Stimulated activated CD8-positive, alpha-beta memory T cell treated with anti-CD3 and anti-CD28 coated beads, Interleukin-4, amount 100 ng/mL, for 1 hour (primary cell): ENCODE measurements at places on chromosomes 5 and 9.

DNA sequence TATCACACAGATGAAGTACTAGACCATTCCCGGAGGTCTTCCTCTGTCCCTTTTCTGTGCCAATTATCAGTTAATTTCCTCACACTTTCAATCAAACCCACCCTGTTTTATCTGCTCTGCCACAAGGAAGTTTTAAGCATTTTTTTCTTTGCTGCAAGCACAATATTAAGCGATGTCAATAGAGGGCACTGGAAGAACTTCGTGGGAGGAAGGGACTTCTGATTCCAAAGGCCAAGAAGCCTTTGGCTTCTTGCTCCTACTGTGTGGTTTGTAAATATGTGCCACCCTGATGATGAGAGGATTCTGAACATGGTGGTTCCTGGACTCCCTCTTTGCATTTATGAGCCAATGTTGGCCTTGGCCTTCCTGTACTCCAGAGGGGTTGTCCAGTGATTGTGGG, 1712.5 kb upstream of the C9orf72 start:
- DNase-seq, result no peak

- no peak for DNase-seq
Measured at GRCh38 chr5:6216471-6217075, 161.8 kb downstream of the MED10 start.

DNA sequence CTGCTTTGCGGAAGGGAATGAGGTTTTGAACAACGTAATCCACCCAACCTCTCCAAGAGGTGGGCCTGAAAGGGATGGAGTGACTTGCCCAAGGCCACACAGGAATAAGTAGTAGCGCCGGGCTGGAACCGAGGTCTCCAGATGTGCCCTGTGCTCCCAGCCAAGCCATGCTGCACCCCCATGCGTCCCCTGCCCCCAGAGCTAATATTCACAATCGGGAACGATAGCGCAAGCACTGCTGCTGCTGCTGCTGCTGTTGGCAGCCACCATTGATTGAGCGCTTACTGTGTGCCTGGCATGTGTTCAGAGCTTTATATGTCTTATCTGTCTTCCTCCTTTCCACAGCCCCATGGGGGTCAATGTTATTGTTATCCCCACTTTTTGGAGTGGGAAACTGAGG, 43.9 kb downstream of the AMBP start:
- DNase-seq, result no peak

- no peak for DNase-seq
Measured at GRCh38 chr9:129995409-129996160, 47.4 kb downstream of the FNBP1 start.

DNA sequence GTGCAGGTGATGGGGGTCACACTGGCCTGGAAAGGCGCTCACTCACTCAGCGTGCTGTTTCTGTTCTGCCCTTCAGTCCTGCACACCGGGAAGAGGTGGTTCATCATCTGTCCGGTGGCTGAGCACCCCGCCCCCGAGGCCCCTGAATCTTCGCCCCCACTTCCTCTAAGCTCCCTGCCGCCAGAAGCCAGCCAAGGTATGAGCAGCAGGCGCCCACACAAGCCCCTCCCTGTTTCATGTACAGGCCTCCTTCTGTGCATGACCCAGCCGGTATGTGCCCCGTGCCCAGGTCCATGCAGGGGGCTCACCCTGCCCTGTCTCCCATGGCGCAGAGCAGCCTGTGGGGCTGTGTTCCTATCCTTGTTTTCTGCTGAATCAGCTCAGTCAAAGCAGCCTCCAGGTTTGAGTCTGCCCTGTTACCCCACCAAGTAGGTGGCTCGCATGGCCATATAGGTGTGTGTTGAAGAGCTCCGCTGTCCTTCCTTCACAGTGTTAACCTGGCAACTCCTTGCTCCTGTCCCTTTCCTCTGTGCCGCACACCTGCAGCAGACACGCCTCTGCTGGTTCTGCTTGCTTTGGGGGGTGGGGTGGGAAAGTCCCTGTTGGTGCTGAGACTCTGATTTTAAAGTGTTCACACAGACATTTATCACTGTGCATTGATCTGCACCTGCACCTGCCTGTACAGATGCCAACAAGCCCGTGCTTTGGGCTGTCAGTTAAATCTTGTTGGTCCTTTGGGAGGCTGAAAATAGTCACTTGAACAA, 84.8 kb downstream of the WNK2 start:
- no peak for DNase-seq

- no peak for DNase-seq
Measured at GRCh38 chr5:32089146-32090000, 84.7 kb downstream of the GOLPH3 start.

- no peak for DNase-seq
Measured at GRCh38 chr9:128722380-128723351, 1.3 kb downstream of the ZDHHC12 start.

GRCh38 chr9:128625391-128626146, 31.1 kb downstream of the DYNC2I2 start:
- no peak for DNase-seq

DNA sequence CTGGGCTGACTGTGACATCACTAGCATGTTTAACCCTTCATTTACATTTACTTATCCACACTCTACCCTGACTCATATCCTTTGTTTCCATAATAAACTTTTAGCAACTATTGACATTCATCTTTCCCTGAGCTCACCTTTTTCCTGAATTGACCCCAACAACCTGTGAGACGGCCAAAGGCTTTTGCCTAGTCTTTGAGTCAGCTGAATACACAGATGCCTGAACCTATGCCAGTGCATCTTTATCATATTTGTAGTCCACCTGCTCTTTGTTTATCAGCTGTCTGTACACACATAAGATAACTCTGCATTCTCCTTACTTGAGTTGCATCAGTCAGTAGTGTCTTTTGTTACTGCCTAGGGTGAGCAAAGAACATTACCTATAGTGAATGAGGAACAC, 128.5 kb upstream of the HMHB1 start:
- no peak for DNase-seq

GRCh38 chr5:179607160-179607931, 16.1 kb downstream of the HNRNPH1 start:
- DNase-seq, result no peak

GRCh38 chr5:147930769-147931168, 24.4 kb upstream of the C5orf46 start:
- no peak for DNase-seq

DNA sequence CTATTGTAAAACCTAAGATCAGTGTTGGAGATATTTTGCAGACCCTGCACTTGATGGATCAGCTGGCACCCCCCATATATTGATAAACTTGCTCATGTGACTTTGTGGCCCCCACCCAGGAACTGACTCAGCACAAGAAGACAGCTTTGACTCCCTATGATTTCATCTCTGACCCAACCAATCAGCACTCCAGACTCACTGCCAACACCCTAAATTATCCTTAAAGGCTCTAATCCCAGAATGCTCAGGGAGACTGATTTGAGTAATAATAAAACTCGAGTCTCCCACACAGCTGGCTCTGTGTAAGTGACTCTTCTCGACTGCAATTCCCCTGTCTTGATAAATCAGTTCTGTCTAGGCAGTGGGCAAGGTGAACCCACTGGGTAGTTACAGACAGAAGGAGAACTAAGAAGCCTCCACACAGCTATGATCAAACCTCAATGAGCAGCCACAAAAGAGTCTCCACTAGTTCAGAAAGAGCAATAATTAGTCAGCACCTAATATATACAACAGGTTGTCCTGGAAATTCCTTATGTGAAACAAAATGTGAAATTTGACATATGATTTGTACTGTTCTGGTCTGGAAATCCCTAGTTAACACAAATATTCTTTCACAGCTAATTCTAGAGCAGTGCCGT, 52.2 kb downstream of the ACTL7B start:
- DNase-seq, result no peak

DNA sequence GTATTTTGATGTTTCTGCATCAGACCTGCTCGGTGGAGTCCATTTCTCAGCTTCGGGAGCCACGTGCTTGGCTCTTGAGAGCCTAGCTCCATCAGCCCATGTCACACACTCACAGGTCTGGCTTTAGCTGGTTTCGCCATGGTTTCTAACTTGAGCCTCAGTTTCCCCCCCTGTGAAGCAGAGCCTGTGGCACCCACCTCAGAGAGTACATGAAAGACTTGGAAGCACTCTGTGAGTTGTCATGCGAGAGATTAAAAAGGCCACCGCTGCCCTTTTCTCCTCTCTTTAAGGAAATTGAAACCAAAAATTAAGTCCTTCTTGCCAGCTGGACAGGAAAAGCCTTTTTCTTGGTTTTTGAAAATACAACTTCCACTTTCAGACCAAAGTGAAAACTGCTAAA, 8.8 kb downstream of the TENT4A start:
- DNase-seq, result no peak

GRCh38 chr9:104914466-104914865, 13.5 kb downstream of the ABCA1 start:
- no peak for DNase-seq

DNA sequence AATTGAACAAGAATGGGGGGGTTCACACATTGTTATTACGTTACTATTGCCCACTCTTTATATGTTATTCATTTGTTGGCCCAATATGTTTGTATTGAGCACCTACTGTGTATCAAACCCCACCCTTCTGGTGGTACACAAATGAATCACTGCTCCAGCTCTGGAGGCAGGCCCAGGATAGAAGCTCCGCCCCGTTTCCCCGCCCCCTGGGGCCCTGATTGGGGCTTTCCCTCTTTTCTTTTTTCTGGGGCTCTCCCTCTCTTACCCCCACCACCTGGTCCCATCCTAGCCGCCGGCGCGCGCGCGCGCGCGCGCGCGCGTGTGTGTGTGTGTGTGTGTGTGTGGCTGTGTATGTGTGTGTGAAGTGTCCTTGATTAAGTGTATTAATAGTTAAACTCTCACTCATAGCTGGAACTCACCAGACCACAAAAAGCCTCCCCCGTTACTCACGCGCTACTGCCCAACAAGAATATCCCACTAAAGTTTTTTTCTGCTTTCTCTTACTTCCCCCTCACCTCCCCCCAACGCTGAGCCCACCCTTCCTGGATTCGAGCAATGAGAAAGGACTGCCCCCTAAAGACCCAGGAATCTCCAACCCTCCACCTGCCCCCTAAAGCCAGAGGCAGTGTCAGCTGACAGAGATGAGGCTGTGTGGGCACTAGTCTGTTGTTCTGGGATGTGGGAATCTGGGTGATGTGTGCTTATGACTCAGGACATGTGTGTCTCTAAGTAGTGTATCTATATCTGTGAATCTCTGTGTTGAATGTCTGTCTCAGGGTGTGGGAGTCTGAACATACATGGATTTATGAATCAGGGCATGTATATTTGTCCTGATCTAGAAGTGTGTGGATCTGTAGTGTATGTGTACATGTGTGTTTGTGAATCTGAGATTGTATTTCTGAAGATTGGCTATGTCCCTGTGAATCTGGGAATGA, 4.0 kb downstream of the CXXC5 start:
- no peak for DNase-seq

- DNase-seq, result no peak
Measured at GRCh38 chr9:120289098-120289497, 290.9 kb downstream of the CDK5RAP2 start.

- no peak for DNase-seq
Measured at GRCh38 chr9:96612105-96612965, 7.3 kb downstream of the CDC14B start.

DNA sequence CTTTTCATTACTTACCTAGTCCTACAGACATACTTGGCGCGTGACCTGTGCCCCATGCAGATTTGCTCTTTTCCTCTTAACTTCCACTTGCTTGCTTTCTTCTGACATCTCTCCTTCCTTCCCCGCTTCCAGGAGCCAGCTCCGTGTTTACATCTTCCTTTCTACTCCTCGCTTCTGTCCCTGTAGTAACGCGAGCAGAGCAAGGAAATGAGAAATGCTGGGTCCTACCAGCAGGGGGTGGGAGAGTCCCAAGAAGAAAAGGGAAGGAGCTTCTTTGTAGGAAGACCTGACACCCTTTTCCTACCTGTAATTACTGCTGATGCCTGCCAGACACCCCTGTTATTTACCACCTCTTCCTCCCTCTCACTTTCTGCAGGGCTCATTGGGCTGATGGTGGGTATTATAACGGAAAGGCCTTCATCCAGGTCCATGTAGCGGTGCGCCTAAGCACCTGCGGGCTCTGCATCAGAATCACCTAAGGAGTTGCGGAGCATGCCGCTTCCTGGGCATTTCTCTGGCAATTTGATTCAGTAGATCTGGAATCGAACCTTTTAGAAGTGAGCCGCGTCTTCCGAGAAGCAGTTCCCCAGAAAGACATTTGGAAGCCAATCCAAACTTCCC, 1260.8 kb upstream of the WWC1 start:
- no peak for DNase-seq

DNA sequence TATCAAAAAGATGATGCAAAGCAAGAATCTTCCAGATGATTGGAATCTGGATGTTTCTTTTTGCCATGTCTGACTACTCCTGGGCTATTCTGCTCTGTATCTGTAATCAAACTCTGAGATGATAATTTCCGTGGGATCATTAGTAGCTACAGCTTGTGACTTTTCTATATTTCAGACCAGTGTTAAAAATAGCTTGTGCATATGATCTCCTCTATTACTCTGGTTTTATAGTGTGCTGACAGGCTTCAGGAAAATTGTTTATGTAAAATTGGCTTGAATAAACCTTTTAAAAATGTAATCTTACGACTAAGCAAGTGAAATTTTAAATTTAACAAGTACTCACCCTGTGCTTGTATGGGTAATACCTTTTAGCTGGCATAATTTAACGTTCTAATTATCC, 40.4 kb downstream of the NAA35 start:
- DNase-seq, result no peak

DNA sequence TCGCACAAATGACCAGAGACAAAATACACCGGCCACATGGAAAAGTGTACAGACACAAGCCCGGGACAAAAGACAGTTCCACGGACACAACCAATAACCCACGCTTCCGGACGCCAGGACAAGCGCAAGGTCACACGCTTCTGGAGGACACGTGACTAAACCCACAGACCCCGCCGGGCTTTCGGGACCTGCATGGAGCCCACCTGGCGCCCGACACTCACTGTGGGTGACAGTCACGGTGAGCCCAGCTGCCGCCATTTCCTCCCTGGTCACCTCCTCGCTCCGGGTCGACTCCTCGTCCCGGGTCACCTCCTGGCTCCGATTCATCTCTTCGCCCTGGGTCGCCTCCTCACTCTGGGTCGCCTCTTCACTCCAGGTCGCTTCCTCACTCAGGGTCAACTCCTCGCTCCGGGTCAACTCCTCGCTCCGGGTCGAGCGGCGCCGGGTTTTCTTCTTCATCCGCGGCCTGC, 470 bp downstream of the BAG1 start:
- no peak for DNase-seq

GRCh38 chr9:108416324-108416723, 439.5 kb downstream of the ACTL7B start:
- DNase-seq, result no peak

DNA sequence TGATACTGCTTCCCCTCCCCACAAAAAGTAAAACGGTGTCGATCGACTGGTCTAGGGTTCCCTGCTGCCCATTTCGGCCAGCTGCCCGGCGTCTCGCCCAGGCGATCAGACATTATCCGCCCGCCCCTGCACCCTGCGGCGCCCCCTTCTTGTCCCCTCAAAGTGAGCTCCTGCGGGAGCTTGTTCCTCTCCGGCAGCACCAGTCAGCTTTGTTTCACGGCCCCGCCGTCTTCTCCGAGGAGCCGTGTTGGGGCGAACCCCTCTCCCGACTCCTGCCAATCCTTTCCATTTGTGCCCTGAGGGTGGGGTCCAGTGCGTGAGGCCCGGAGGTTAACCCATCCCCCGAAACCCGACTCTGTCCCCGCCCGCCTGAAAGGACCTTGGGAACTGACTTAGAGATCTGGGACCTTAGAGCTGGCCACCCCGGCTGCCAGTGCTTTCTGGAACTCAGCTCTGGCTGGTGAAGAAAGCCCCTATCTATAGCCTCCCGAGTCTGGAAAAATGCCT, 518 bp downstream of the UBE2B start:
- no peak for DNase-seq
